ENCODE measurements at places on chromosomes 3 and 15.

GRCh38 chr15:95296643-95297042, 1033.9 kb upstream of the NR2F2 start:
- no peak for DNase-seq

- DNase-seq = no peak
Measured at GRCh38 chr3:170529346-170529745, 56.5 kb downstream of the SLC7A14 start.

- DNase-seq = no peak
Measured at GRCh38 chr15:85743392-85744055, 51.2 kb downstream of the KLHL25 start.

- no peak for DNase-seq
Measured at GRCh38 chr15:59420986-59421618, 16.9 kb upstream of the FAM81A start.

DNA sequence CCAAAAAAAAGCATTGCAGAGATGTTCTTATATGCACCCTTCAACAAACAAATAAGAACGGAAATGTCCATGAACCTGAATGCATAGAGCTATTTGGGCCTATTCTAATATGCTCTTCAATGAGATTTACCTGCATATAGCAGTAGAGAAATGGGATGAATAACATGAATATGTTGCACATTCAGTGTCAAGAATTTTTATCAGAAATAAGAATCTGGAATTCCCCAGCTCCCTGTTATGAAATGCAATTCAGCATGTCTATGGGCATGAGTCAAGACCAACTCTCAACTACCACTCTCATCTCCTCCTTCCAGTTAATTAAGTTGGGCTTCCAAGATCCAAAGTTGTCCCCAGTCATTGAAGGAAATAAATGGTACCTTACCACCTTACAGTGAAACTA, 133.7 kb upstream of the ALCAM start:
- DNase-seq = no peak

DNA sequence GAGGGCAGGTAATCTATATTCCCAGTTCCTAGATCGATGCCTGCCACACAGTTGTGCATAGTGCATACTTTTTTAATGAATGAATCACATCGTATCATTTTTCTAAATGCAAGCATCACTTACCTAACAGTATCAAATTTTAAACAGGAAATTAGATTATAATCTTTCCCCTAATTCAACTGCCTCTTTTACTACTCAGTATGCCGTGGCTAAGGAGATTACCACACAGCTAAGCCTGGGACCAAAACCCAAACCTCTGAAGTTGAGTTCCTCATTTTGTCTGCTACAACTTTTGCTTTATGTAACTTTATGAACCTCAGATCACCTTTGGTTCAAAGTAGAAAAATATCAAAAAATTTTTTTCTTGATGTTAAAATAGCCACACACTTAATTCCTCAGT, 53.2 kb upstream of the FNDC3B start:
- no peak for DNase-seq

DNA sequence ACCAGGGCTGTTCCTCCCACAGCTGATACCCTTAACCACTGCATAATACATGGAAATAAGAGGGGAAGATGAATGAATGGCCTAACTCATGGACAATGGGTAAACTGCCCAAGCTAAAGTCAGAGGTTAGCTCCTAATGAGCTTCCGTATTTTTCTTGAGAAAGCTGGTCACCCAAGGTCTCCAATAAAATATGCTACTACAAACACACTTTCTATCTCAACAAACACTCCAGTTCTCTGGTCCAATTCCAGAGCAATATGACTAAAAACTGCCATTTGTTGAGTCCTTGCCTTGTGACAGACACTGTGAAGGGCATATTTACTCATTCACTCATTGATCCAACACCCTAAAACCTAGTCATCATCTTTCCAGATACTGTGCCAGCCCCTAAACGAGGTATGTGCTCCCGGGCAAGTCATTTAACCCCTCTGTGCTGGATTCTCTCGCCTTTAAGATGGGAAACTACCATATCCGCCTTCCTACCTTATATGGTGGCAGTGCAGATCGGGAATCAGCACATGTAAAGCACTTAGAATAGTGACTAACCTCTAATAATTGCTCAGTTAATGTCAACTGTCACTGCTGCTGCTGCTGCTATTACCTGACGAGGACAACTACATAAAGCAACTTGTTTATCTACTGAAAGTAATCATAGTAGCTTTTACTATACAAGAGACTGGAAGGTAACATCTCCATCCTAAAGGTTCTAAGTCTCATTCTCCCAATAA, 89.1 kb downstream of the XXYLT1 start:
- no peak for DNase-seq

- DNase-seq = no peak
Measured at GRCh38 chr3:185813205-185813604, 11.6 kb downstream of the IGF2BP2 start.

- DNase-seq = no peak
Measured at GRCh38 chr15:75731248-75732151, 18.9 kb upstream of the CSPG4 start.

GRCh38 chr3:127634653-127635052, 5.7 kb downstream of the PODXL2 start:
- no peak for DNase-seq

DNA sequence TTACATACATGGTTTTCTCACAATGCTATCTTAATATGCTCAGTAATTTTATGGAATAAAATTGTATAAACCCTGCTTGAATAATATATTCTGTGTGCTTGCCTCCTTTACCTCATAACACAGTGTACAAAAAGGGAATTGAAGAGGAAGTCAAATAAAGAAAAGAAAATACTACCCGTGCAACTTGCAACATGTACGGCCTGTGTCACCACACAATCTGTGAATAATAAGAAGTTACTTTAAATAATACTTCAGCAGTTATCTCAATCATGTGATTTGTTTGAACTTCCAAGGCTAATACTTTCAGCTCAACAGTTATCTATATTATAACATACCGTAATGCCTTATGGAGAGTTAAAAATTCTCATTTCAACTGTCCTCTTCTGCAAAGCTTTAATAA, 58.1 kb upstream of the SATB1 start:
- no peak for DNase-seq

DNA sequence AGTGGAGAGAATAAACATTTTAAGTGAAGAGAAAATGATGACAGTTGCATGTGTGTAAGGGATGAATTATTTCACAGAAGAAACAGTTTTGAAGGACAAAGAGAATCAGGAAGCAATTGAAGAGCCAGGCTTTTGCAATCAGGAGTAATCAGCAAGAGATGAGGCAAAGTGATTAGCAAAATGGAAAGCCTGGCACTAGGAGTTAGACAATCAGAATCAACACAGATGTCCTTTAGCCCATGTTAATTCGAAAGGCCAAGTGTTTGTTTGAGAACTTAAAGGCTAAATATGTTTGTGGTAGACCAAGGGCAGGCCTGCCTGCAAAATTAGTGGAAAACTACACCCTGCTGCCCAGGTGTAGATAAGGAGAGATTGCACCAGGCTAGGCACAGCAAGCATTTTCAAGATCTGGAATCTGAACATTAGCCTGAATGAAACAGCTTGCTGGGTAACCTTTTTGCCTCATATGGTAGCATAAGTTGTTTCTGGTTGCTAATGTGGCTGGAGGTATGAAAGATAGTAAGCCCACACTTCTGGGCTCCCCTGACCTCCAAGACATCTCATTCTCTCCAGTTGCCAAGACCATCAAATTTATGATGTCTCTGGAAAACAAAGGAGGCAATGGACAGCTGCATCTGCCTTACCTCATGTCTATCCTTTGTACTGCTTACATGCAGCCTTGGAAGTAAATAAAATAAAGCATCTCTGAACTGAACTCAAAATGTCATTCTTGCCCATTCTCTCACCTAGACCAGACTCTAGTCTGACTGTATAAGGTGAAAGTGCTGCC, 22.0 kb upstream of the LEKR1 start:
- DNase-seq = no peak

DNA sequence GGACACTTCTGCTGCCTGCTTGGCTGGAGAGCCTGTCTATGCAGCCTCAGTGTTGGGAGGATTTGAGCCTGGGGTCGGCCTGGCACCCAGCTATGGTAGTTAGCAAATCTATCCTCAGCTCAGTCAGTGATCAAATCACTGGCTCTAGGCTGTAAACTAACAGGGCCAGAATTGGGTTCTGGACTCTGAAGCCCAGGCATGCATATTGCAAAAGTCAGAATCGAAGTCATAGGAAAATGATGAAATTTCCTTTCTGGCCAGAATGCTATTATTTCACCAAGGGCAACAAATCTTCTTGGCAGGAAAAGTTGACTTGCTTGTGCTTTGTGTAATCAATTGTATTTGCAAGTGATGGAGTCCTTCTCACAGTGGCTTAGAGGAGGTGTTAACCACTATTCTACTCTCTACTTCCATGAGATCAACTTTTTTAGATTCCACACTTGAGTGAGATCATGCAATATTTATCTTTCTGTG, 482.6 kb upstream of the TPRG1 start:
- no peak for DNase-seq

GRCh38 chr15:94105760-94106159, 125.6 kb upstream of the MCTP2 start:
- DNase-seq = no peak

- DNase-seq = no peak
Measured at GRCh38 chr3:177607589-177607988, 410.3 kb upstream of the TBL1XR1 start.

DNA sequence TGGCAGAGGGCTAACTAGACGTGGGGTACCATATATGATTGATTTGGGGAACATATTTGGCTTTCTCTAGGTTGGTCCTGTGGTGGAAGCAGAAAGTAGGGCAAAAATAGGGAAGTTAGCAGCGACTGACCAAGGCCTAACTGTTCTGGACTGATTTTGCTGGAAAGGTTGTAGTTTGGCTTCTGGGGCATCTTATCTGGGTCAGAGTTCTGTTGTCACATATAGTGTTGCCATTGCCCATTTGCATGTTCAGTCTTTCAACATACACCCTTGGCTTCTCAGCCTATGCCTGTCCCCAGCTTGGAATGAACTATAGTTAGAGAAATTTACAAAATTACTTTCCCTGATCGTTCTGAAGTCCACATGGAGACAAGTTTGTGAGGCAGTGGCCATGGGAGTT, 426.5 kb downstream of the TBC1D5 start:
- DNase-seq = no peak

- no peak for DNase-seq
Measured at GRCh38 chr3:58576716-58577115, 475 bp downstream of the FAM107A start.

- no peak for DNase-seq
Measured at GRCh38 chr15:53218666-53219580, 428.8 kb upstream of the ONECUT1 start.

DNA sequence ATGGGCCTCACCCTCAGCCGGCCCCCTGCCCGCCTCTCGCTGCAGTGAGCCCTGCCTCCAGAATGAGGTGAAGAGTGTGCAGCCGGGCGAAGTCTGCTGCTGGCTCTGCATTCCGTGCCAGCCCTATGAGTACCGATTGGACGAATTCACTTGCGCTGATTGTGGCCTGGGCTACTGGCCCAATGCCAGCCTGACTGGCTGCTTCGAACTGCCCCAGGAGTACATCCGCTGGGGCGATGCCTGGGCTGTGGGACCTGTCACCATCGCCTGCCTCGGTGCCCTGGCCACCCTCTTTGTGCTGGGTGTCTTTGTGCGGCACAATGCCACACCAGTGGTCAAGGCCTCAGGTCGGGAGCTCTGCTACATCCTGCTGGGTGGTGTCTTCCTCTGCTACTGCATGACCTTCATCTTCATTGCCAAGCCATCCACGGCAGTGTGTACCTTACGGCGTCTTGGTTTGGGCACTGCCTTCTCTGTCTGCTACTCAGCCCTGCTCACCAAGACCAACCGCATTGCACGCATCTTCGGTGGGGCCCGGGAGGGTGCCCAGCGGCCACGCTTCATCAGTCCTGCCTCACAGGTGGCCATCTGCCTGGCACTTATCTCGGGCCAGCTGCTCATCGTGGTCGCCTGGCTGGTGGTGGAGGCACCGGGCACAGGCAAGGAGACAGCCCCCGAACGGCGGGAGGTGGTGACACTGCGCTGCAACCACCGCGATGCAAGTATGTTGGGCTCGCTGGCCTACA, 8.5 kb downstream of the GRM2 start:
- DNase-seq = no peak

GRCh38 chr15:40081691-40082194, 26.9 kb downstream of the BMF start:
- DNase-seq = no peak

GRCh38 chr15:49814709-49815108, 193.9 kb downstream of the DTWD1 start:
- no peak for DNase-seq

- no peak for DNase-seq
Measured at GRCh38 chr15:68743256-68743655, 77.4 kb downstream of the ANP32A start.

- no peak for DNase-seq
Measured at GRCh38 chr3:101229681-101230080, 90.7 kb downstream of the IMPG2 start.

DNA sequence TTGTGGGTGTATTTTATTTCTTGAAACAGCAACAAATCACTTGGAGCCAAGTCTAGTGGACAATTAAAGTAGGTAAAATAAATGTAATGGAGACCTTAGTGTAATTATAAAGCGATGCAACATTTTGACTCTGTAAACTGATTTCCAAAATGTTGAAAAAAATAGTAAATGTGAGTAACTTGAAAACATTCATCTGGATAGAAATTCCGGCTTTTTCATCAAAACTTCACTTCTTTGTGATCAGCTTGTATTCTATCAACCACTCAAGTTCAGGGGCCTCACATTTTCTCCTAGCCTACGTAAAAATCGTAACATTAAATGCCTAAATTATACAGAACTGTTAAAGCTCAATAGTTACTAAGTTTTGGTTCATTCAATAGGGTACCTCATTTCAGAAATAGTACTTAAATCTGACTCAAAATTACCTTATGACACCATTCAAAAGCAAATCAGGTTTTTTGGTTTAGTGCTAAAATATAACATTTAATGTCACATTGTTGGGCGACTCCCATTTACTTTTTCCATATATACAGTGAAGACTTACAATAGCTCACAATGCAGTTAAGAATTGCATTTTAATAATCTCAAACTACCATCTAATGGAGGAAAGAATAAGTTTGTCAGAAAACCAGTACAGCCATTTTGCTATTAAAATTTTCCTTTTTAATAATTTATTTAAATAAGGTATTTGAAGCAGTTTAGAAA, 12.7 kb downstream of the CCNL1 start:
- no peak for DNase-seq

DNA sequence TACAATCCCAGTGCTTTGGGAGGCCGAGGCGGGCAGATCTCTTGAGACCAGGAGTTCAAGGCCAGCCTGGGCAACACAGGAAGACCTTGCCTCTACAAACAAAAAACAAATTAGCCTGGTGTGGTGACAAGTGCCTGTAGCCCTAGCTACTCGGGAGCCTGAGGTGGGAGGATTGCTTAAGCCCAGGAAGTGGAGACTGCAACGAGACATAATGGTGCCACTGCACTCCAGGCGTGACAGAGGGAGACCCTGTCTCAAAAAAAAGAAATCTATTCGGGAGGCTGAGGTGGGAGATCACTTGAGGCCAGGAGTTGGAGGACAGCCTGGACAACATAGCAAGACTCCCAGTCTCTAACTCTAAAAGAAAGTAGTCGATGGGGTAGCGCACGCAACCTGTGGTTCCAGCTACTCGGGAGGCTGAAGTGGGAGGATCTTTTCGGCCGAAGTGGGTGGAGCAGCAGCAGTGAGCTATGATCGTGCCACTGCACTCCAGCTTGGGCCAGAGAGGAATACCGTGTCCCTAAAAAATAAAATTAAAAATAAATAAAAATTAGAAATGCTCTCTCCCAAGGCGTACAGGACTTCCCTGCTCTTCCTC, 775 bp downstream of the C3orf33 start:
- DNase-seq = peak; percentile 32

GRCh38 chr15:52436981-52437380, 91.7 kb downstream of the MYO5A start:
- DNase-seq = no peak

- DNase-seq = no peak
Measured at GRCh38 chr15:66860844-66861243, 158.8 kb downstream of the SMAD6 start.

All from CD4-positive, alpha-beta T cell treated with Interleukin-12 subunit alpha and Interleukin-12 subunit beta, for 1 hour (primary cell).